Heart left ventricle (tissue), 16 donors: ENCODE measurements at places on chromosomes 1 and 21. TPM values are rescaled to one million over a fixed set of nuclear protein-coding genes. Genes with fewer than 3 reads are reported as not detected.

The SLFNL1 gene
- 0.09 TPM for total RNA-seq

The OR2L5 gene
- total RNA-seq: not detected

The GABRD gene
- total RNA-seq: 1.0 TPM

The FMOD gene
- 7.3 TPM for total RNA-seq

The SPRR2G gene
- total RNA-seq: not detected

The RHEX gene
- not detected for total RNA-seq

The FALEC gene
- total RNA-seq: not detected

The IRF6 gene
- 52.7 TPM for total RNA-seq

DNA sequence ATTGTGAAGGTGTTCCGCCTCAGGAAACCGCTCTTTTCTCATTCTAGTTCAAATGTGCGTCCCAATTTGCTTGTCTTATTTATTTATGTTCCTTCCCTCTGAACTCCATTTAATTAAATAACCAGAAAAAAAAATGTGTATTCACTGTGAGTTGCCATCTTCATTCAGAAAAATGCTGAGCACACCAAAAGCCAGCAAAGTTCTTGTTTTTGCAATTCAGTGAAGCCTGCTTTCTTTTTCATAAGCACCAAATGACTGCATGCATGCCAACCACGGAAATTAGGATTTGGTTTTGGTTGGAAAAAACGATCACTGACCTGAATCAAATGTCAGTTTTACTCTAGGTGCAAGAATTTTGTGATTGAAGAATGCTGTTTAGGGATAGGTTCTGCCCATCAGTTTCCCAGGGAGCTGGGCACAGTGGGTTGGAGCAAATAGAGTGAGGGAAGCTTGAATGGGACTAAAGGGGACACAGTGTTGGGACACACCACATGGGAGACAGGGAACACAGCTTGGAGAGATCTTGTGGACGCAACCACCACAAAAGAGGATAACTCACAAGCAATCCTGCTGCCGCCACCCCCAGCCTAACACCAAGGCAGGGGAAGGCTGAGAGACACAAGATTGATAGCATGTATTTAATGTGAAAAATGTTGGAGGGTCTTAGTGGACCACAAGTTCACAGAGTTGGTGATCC is 183.4 kb upstream of the GALNT2 start:
- no peak for DNase-seq
- peaks cover 11% of the 10 kb centered on the region for H3K4me1 ChIP-seq
- H3K27me3 ChIP-seq: no peaks in the 10 kb centered on the region
- H3K4me3 ChIP-seq: no peak overlapping the region
- H3K27ac ChIP-seq: no peak overlapping the region
- no peaks in the 10 kb centered on the region for H3K36me3 ChIP-seq

DNA sequence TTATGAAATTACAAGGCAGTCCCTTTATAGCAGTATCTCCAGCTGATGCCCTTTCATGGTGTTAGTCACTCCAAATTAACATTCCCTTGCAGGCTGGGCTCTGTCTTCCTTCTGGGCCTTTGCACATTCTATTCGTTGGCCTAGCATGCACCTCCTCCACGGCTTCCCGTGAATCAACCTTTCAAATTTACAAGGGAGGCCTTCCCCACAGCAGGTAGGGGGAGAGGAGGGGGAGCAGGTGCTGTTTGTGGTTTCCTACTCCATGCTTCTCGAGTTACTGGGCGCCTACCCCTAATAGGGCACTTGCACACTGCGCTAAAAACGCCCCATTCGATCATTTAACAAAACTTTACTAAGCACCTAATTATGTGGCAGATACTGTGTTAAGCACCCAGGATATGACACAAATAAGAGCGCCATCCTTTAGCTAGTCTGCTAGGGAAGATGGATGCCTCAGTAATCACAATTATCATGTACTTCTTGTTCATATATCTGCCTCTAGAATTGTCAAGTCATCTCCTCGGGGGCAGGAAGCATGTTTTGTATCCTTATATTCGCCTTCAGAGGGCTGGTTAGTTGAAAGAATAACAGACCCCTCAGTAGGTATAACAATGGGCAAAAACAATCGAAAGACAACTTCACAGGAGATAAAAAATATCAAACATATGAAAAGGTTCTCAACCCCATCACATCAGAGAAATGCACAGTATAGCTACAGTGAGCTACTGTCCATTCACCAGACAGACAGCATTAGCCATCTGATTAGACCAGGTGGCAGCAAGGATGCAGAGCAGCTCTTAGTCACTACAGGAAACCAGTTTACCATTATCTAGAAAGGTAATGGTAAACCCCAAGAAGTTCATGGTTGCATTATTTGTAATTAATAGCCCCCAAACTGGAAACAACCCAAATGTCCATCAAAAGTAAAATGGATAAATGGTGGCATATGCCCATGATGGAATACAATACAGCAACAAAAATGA is 1.7 kb upstream of the ADAR start:
- no peak for DNase-seq
- H3K4me3 ChIP-seq: peak overlapping the region; percentile 85
- no peaks in the 10 kb centered on the region for H3K27me3 ChIP-seq

- peak; percentile 53 for DNase-seq
- peaks cover 64% of the 10 kb centered on the region for H3K4me1 ChIP-seq
- peak overlapping the region; percentile 8 for H3K4me3 ChIP-seq
- H3K27ac ChIP-seq: peak overlapping the region; percentile 80
- H3K27me3 ChIP-seq: no peaks in the 10 kb centered on the region
Measured at GRCh38 chr1:39214021-39214713, 9.7 kb downstream of the MACF1 start.

- H3K36me3 ChIP-seq: no peaks in the 10 kb centered on the region
- no peak overlapping the region for H3K27ac ChIP-seq
- peaks cover 4% of the 10 kb centered on the region for H3K27me3 ChIP-seq
- H3K4me1 ChIP-seq: peaks cover 5% of the 10 kb centered on the region
Measured at GRCh38 chr1:30751830-30752650, 5.5 kb downstream of the LAPTM5 start.

- H3K36me3 ChIP-seq: peaks cover 57% of the 10 kb centered on the region
- peak; percentile 88 for DNase-seq
- H3K27me3 ChIP-seq: no peaks in the 10 kb centered on the region
- peak overlapping the region; percentile 77 for H3K4me3 ChIP-seq
- peaks cover 14% of the 10 kb centered on the region for H3K4me1 ChIP-seq
Measured at GRCh38 chr1:153945131-153945794, 1.3 kb downstream of the DENND4B start.

GRCh38 chr1:83593073-83593472 is 405.9 kb downstream of the TTLL7 start:
- no peaks in the 10 kb centered on the region for H3K4me1 ChIP-seq
- no peak for DNase-seq

- DNase-seq: peak; percentile 67
- H3K27me3 ChIP-seq: no peaks in the 10 kb centered on the region
- peak overlapping the region; percentile 92 for H3K27ac ChIP-seq
- peaks cover 23% of the 10 kb centered on the region for H3K4me1 ChIP-seq
Measured at GRCh38 chr1:111754984-111755330, 744 bp upstream of the DDX20 start.

GRCh38 chr21:35333831-35334618 is 284.9 kb upstream of the RUNX1 start:
- H3K27ac ChIP-seq: no peak overlapping the region
- DNase-seq: no peak
- no peak overlapping the region for H3K4me3 ChIP-seq
- no peaks in the 10 kb centered on the region for H3K27me3 ChIP-seq
- H3K36me3 ChIP-seq: no peaks in the 10 kb centered on the region

- DNase-seq: no peak
- H3K4me3 ChIP-seq: no peak overlapping the region
- H3K36me3 ChIP-seq: no peaks in the 10 kb centered on the region
- no peak overlapping the region for H3K27ac ChIP-seq
- H3K4me1 ChIP-seq: no peaks in the 10 kb centered on the region
- no peaks in the 10 kb centered on the region for H3K27me3 ChIP-seq
Measured at GRCh38 chr1:232709386-232709785, 79.5 kb upstream of the SIPA1L2 start.

DNA sequence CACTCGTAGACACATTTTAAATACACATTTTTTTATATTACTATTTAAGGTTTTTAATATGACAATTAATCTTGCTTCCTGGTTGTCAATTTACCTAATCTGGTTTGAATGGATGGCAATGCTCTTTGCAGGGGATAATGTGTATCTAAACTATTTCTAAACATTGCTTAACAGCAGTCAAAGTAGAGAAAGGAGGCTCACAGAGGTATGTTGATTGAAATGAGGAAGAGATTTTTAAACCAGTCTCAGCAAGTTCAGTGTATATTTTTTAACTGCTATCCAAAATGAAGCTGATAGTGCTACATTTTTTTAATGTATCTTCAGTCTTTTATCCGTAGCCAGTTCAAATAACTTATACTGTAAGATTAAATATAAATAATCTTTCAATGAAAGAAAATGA is 17.4 kb downstream of the FMO1 start:
- no peak for DNase-seq
- no peak overlapping the region for H3K27ac ChIP-seq
- H3K36me3 ChIP-seq: no peaks in the 10 kb centered on the region
- no peaks in the 10 kb centered on the region for H3K27me3 ChIP-seq

DNA sequence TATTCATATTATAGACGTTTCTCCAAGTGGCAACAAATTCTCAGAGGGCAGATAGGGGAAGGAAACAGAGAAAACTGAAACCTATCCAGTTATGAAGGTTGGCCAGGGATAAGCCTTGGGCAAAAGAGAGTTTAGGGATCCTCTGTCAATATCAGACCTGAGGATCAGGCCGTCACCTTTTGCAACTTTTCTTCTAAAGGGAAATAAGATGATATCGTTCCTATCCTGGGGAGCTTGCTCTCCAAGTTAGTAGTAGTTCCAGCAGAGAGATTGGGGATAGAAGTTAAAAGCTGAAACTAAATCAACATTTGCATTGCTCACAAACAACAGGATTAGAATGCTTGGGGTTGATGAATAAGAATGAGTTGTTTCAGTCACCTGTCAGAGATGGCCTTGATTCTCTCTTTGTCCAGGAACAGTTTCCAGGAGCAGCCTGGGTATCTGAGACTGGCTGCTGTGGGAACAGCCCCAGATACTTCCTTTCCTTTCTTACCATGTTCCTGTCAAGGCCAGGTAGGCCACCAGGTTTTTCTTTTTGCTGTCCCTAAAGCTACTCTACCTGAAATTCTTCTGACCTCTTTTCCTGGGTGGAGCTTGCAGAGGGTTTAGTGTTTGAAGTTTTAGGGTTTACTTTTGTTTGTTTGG is 2.5 kb downstream of the RIIAD1 start:
- DNase-seq: no peak
- H3K4me1 ChIP-seq: peaks cover 33% of the 10 kb centered on the region
- no peaks in the 10 kb centered on the region for H3K36me3 ChIP-seq
- H3K27me3 ChIP-seq: no peaks in the 10 kb centered on the region
